ENCODE measurements at places on chromosomes 5 and 9. TPM values are rescaled to one million over a fixed set of nuclear protein-coding genes. Genes with fewer than 3 reads are reported as not detected.

GSN gene
- 66.2 TPM for total RNA-seq

DNA sequence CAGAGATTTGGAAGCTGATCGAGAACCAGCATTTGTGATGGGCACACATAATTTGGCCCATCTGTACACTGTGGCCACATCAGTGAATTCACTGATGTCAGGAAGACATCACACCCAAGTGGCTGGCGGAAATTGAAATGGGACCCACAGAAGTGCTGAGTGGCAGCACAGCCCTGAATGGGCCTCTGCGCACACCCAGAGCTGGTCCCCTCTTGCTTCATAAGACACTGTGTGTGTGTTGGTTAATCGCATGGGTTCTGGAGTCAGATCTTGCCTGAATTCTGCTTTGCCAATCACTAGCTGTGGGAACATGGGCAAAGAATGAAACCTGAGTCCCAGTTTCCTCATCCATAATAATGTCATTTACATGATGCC, 72.2 kb downstream of the PCSK5 start:
- no peak for ATAC-seq

DNA sequence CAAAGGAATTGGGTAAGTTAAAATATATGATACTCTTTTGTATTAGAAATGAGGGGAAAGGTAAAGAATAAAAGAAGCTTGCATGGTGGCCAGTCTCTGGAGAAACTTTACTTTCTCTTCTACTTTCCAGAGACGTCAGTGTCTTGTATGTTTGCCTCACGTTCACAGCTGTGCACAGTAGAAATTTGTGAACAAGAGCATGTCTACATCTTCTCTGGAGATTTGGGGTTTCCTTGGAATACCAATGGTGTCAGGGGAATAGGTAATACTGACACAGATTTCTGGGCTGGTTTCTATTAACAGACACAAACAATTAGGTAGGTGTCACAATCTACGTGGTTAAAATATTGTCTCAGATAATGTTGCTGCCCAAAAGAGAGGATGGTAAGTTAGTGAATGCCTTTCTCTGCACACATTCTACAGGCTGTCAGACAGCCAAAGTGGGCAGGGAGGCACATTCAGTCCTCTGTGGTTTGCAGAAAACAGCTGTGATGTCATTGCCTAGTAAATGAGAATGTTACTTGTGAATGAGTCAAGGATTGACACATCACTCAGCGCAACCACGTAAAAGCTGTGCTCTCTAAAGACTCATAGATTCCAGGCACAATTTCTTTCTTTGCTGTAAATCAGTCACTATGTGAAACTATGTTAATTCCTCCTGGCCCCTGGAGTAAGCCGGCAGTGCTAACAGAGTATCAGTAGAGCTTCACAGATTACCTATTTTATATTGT, 397.1 kb downstream of the MAN2A1 start:
- ATAC-seq = peak; percentile 98

GRCh38 chr5:176410486-176411180, 5.7 kb downstream of the CLTB start:
- ATAC-seq = no peak

DNA sequence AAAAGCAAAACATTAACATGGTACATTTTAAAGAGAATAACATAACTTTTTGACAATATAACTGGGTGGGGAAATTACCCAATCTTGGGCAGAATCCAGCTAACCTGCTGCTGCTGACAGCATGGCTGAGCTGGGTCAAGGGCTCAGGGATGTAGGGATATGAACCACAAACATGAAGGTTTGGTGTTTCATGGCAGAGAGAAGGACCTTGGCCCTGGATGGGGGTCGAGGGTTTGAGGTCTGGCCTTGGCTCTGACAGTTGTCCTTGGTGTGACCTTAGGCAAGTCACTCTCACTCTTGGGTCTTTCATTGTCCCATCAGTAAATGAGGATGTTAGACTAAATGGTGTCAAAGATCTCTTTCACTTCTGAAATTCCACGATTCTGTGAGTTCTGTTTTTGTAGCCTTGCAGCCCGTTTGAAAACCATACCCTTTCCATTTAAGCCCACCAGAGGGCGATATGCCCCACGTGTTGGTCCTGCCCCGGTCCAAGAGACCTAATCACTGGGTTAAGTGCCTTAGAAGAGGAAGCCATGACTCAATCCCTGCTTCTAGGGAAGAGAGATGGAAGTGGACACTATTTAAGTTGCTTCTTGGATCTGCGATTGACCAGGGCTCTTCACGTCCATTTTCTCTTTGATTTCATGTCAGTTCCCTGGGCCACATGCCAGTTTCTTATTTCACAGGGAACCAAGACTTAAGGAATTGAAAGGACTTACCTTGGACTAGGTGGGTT, 56.8 kb upstream of the TEX48 start:
- ATAC-seq = peak; percentile 90

- no peak for ATAC-seq
Measured at GRCh38 chr9:18438951-18439350, 35.0 kb upstream of the ADAMTSL1 start.
